ENCODE measurements at places on chromosomes 13 and 19. TPM values are rescaled to one million over a fixed set of nuclear protein-coding genes. Genes with fewer than 3 reads are reported as not detected.

GRCh38 chr13:97005625-97006262, 11.5 kb upstream of the OXGR1 start:
- no peak overlapping the region for H3K27ac ChIP-seq
- DNase-seq: peak; percentile 57
- H3K4me1 ChIP-seq: peaks cover 7% of the 10 kb centered on the region
- no peak overlapping the region for H3K4me3 ChIP-seq
- peaks cover 20% of the 10 kb centered on the region for H3K27me3 ChIP-seq
- H3K36me3 ChIP-seq: no peaks in the 10 kb centered on the region

The B3GLCT gene
- total RNA-seq: 6.2 TPM

DNA sequence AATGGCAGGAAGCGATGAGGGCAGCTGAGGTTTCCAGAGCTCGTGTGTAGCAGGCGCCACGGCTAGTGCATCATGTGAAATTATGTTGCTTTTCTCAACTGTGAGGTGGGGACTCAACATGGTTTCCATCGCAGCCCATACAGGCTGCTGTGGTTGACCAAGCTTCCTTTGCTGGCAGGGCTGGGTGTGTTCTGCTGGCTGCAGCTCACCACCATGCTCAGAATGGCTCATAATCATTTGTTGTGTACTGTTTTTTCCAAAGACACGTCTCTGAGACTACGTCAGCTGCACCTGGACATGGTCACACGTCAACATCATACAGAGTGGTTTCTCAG, 16.1 kb upstream of the RASA3 start:
- H3K27me3 ChIP-seq: no peaks in the 10 kb centered on the region
- H3K4me1 ChIP-seq: no peaks in the 10 kb centered on the region
- no peaks in the 10 kb centered on the region for H3K36me3 ChIP-seq
- H3K27ac ChIP-seq: no peak overlapping the region

The RFXAP gene
- total RNA-seq: 10.5 TPM

- no peak overlapping the region for H3K4me3 ChIP-seq
- DNase-seq: no peak
- no peaks in the 10 kb centered on the region for H3K27me3 ChIP-seq
- H3K27ac ChIP-seq: no peak overlapping the region
Measured at GRCh38 chr13:73656863-73657262, 477.3 kb downstream of the KLF12 start.

DNA sequence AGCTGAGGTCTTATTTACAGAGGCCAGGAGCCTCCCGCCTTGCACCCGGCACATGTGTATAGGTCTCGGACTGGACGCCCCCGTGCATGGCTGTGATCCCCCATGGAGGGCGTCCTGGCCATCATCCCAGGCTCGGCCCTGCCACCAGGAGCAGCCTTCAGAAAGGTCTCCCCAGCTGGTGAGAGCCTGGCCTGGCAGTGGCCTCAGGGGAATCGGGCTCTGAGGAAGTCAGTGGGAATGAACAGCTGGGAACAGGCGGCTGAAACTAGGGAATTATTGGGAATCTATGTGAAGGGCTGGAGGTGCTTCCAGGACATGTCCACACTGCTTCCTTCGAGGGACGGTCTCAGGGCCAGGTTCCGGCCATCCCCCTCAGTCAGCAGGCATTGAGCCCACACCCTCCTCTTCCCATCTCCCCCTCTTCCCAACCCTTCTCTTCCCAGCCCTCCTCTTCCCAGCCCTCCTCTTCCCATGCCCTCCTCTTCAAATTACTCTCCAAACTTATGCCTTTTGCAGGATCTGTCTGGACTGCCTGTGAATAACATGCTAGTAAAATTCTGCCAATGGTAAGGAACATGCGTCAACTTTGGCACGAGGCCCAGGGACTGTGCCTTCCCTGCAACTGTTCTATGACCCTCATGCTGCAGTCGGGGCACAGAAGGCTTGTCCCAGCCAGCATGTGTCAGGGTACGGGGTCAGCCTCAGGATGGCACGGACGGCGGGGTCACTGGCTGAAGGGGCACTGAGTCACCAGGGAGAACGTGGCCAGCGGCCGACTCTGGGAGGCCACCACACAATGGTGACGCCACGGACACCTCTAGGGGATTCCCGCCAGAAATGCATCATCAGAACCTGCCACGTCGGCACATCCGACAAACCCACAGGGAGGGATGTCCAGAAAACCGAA, 24.2 kb upstream of the C13orf46 start:
- no peaks in the 10 kb centered on the region for H3K4me1 ChIP-seq
- no peak overlapping the region for H3K27ac ChIP-seq
- peak; percentile 71 for DNase-seq
- H3K4me3 ChIP-seq: no peak overlapping the region

The ACER1 gene
- not detected for total RNA-seq

The PCDH9 gene
- total RNA-seq: 2.4 TPM

DNA sequence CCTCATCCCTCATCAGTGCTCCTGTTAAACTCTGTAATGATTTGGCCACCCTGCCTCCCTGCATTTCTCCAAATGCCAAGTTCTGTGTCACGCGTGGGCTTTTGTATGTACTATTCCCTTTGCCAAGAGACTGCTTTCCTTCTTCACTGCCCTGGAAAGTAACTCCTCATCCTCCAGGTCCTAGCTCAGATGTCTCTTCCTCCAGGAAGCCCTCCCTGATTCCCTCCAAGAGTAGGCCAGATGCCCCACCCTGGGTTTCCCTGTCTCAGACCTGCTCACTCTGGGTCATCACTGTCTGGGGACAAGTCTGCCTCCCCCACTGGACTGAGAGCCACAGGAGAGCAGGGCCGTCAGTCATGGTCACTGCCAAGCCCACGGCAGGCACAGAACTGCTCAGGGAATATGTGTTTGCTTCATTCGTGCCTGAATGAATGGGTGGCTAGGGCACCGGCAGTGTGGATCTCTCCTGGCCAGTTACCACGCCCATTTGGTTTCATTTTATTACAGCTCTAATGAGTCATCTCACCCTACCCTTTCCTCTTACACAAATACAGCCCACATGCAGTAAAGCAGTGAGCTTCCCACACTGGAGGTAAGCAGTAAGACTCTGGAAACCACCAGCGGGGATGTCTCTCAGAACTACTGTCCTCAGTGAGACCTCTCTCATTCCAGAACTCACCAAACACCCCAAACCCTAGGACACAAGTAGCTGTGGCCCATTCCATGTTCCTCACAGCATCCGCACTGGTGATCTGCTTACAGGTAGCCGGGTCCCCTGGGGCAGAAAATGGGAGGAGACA, 12.1 kb upstream of the GPR4 start:
- H3K4me1 ChIP-seq: peaks cover 3% of the 10 kb centered on the region
- H3K27ac ChIP-seq: no peak overlapping the region
- H3K36me3 ChIP-seq: peaks cover 9% of the 10 kb centered on the region
- no peak overlapping the region for H3K4me3 ChIP-seq

GRCh38 chr19:33641261-33641660, 19.5 kb downstream of the CHST8 start:
- peaks cover 7% of the 10 kb centered on the region for H3K27me3 ChIP-seq
- no peak for DNase-seq
- no peaks in the 10 kb centered on the region for H3K36me3 ChIP-seq
- H3K4me3 ChIP-seq: no peak overlapping the region
- H3K4me1 ChIP-seq: peaks cover 6% of the 10 kb centered on the region

DNA sequence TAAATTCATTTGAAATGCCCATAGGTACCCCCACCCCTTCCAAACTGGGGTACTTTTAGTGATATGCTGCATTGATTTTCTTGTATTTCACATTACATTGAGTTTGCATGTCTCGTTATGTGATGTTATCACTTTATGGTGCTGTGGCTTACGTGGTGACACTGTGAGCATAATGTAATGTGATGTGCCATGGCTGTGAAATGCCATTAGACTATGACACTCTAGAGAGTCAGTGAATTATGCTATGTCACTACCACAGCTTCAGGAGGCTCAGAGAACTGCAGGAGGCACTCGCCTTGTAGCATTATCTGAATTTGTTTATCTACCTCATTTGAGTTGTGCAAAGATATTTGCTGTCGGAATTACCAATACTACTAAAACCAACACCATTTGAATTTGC, 590.1 kb upstream of the SLC10A2 start:
- no peaks in the 10 kb centered on the region for H3K27me3 ChIP-seq
- DNase-seq: no peak
- H3K27ac ChIP-seq: no peak overlapping the region
- H3K4me1 ChIP-seq: no peaks in the 10 kb centered on the region
- no peaks in the 10 kb centered on the region for H3K36me3 ChIP-seq

DNA sequence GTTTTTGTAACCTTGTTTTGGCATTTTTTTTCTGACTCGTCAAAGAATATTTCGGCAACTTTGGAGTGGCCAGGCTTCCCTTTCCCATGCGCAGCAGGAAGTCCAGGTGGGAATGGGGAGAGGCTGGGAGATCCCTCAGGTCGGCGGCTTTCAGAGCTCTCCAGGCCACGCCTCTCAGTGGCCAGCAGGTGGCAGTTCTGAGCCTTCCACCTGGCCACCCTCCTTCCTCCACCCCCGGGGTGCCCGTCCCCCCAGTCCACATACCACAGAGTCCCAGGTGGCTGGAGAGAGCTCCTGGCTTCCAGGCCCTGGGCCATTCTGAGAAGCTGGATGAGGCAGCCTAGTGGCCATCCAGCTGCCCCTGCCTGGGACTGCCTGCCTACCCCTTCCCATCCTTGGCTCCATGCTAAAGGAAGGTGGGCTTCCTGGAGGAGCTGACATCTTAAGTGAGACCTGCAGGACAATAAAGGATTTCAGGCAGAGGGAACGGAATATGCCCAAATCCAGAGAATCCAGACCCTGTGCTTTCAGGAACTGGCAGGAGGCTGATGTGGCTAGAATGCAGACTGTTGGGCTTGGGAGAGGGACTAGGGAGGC, 46.3 kb downstream of the CCNE1 start:
- H3K27me3 ChIP-seq: no peaks in the 10 kb centered on the region
- H3K4me3 ChIP-seq: no peak overlapping the region
- H3K36me3 ChIP-seq: no peaks in the 10 kb centered on the region
- H3K4me1 ChIP-seq: no peaks in the 10 kb centered on the region
- no peak overlapping the region for H3K27ac ChIP-seq
